ENCODE measurements at places on chromosomes 13 and 19.

DNA sequence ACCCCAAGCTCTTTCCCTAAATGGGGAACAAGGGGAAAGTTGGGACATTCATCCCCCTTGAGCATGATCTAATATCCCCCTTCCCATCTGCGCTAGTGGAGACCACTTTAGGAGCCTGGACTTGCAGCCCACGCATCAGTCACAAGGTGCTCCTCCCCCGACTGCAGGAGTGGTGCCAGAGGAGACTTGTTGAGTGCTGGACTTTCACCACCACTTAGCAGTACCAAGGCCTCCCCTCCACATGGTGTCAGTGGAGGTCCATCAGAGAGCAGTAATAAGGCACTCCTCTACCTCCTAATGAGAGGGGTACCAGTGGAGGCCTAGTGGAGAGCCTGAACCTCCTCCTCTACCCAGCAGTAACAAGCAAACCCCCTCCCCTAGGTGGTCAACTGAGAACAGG lies 22.5 kb downstream of the CAB39L start:
- DNase-seq: no peak

DNA sequence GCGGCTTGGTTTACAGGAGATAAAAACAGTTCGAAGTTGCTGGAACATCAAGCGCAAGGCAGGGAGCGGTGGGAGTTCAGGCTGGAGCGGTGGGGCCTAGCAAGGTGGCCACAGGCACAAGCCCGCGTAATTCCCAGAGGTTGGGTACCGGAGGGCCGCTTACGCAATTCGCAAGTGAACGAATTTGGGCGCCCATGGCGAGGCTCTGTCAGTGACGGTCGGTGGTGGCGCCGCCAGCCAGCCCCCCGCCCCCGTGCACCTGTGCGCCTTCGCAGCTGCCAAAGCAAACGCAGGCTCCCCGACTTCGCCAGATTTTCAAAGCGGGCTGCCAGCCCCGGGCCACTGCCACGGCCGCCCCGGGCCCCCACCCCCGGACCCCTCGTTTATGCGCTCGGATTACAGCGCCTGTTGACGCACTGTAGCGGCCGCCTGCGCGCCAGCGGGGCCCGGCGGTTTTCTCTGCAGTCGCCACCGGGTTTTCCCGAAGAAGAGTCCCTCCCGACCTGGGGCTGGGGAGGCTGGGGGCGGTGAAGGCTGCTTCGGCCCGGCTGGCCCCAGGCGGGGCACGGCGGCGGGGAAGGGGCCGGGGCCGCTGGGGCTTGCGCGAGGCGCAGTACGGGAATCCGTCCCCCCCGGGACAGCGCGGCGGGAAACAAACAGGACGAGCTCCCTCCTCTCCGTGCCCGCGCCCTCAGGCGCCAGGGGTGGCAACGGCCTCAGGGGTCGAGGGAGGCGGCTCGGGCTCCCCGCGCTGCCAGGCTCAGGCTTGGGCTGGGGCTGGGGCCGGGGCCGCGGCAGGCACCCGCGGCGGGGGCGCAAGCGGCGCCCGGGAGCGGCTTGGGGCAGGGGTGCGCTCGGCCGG lies 709 bp downstream of the N4BP2L1 start:
- no peak for DNase-seq

DNA sequence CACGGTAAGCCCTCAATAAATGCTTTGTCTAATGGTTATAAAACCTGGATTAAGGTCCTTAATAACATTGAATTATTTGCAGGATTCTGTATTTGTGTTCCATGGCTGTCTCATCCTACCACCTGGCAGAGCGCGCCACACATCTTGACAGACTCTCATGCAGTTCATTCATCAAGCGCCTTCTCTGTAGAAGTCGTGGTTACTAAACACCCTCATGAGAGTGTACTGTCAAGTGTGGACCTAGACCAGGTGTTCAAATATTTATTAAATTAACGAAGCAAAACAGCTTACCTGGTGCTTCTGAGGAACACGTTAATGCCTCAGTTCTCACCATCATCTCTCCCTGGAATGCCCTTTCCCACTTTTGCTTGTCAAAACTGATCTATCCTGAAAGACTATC lies 13.1 kb upstream of the FBXL3 start:
- DNase-seq: no peak

DNA sequence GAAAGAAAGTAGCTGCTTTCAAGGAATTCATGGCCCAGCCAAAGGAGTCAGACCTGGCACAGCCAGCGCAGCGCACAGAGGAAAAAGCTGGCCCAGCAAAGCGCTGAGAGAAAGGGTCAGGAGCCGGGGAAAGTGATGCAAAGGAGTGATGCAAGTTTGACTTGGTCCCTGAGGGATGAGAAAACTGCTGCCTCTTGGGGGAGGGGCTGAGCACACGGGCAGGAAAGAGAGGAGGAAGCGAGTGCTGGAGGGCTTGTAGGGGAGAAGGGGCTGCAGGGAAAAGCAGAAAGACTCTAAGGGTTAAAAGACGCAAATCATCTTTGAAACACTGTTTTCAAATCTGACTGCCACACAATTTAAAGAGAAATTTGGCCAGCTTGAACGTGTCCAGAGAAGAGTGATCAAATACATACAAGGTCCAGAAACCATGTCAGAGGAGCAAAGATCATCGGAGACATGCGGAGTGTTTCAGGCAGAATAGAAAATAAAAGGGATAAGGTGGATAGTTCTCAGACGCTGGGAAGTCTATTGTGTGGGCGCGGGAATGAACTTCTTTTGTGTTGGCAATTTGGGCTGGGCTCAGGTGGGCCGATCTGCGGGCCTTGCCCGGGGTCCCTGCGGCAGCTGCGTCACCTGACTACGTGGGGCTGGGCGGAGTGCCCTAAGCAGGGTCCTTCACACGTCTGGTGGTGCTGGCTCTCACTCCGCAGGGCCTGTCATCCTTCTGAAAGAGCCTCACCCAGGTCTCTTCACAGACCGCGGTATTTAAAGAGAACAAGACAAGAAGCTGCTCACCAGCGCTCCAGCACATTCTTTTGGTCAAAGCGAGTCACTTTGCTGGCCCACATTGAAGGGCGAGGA lies 18.1 kb downstream of the N4BP2L1 start:
- peak; percentile 84 for DNase-seq

GRCh38 chr19:32945260-32945659 lies 26.5 kb downstream of the CEP89 start:
- DNase-seq: no peak

DNA sequence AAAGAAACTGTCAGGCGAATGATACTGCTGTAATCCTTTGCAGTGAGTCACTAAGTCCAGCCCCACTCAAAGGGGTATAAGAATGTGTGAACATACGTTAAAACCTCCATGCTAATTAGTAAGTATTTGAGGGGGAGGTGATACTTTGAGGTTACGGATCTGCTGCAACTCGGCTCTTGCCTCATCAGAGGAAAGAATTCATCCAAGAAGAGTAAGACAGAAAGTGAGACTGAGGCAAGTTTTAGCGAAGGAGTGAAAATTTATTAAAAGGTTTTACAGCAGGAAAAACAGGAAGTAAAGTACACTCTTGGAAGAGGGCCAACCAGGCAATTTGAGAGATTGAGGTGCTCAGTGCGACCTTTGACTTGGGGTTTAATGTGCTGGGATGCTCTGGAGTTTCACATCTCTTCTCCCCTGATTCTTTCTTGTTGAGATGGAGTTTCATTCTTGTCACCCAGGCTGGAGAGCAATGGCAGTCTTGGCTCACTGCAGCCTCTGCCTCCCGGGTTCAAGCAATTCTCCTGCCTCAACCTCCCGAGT lies 9.8 kb downstream of the CLEC4M start:
- DNase-seq: peak; percentile 55

GRCh38 chr13:27493981-27494380 lies 43.6 kb upstream of the MTIF3 start:
- peak; percentile 90 for DNase-seq

- DNase-seq: no peak
Observed at GRCh38 chr19:33408538-33409434, 35.3 kb downstream of the CEBPG start.

DNA sequence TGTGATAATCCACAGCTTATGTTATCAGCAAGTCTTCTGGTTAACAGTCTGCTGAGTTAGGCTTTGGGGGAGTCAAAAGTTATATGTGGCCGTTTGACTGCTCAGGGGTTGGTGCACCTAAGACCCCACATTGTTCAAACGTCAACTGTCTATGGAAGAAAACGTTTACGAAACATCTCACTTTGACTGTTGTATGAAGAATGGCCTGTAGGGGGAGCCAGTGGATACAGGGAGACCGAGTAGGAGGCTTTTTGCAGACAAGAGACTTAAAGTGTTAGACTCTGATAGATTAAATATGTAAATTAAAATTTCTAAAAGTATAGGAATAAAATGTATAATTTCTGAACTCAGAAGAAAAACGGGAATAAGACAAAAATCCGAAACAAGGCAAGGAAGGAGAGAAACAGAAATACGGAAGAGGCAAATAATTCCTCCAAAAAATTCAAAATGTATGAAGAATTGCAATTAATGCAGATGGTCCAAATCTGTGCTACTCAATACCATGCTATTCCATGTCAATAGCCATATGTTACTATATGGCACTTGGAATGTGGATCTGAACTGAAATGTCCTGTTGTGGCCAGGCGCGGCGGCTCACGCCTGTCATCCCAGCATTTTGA lies 37.8 kb downstream of the TNFSF14 start:
- peak; percentile 67 for DNase-seq

- no peak for DNase-seq
Observed at GRCh38 chr13:38914070-38914469, 76.6 kb downstream of the STOML3 start.

GRCh38 chr19:6018786-6019185 lies 40.8 kb upstream of the RANBP3 start:
- DNase-seq: no peak

GRCh38 chr19:57016076-57016475 lies 103.7 kb upstream of the USP29 start:
- DNase-seq: no peak

DNA sequence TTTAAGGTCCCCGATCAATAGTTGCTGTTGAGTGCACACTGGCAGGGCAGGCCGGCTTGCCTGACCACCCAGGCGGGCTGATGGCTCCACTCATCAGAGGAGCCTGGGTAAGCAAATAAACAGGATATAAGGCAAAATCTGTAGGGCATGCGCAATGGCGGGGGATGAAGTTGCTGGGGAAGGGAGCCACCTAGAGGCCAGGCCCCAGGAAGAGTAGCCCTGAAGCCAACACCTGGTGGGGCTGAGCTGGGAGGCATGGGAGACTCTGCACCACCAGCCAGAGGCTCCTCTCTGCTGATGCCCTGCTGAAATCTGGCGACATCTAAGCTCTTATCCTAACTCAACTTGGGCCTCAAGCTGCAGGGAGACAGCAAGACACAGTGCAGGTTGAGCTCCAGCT lies 324.3 kb downstream of the ZNF536 start:
- DNase-seq: peak; percentile 15

DNA sequence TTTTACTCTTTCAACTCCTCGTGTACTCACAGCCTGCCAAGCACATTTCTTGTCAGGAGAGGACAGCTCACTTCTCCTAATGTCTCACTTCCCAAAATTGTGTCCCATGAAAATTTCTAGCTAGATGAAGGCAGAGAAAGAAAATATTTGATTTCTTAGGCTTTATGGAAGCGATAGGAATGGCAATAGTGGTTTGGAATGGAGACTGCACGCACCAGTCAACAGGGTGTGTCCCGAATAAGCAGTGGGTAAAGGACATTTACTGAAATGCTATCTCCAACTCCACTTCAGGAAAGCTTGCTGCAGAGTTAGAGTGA lies 321 bp upstream of the ZNF222 start:
- DNase-seq: no peak

DNA sequence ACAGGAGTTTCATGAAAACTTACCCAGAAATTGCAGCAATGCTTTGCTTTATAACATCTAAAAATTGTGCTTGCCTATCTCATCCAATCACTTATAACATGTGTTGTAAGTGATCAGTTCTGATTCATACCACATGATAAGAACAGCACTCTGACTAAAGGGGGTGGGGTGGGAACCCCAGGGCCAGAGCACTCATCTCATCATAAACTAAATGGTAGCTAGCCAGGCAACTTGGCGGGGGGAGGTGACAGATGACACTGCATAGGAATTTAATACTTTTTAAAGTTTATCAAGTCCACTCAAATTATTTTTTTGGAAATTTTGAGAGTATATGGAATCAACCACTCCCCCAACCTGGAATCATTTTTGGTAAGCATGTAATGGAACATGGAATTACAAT lies 42.1 kb downstream of the FOXO1 start:
- peak; percentile 4 for DNase-seq

- no peak for DNase-seq
Observed at GRCh38 chr19:32186542-32187330, 158.7 kb upstream of the ZNF507 start.

DNA sequence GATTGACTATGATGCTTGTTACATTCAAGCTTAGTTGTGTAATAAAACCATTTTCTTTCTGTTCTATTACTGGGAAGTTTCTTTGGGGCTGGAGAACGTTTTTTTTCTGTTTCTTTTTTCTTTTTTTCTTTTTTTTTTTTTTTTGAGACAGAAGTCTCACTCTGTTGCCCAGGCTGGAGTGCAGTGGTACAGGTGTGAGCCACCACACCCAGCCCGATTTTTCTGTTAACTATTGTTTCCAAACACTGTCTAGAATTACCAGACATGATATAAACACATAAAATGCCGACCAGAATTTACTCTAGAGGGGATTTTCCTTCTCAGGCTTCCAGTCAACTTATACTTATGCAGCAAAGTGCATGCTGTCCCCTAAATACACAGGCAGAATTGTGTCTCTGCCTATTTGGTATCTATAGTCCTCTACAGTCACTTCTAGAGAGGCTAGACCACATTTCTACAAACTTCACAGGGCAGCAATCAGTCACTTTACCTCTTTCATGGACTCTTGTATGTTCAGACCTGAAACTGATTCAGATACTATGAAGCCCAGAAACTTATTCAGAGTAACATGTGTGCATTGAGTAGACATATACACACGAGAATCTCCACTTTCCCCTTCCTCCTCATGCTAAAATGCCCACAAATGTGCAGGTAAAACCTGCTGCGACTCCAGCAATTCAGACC lies 121.2 kb downstream of the ZNF737 start:
- no peak for DNase-seq

DNA sequence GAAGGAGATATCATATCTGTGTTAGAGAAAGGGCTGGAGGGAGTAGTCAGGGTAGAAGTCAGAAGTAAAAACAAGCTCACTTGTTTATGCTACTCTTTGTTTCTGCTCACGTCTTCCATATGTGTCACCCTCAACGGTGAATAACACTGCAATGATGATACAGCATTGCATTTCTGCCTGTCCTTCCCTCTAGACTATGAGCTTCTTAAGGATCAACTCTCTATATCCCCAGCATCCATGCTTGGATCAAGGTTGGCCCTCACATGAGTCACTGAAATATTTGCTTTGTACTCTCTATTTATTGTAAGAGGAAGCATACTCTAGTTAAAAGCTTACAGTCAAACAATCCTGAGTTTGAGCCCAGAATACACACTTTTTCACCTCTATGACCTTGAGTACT lies 406.0 kb downstream of the RFC3 start:
- DNase-seq: no peak

DNA sequence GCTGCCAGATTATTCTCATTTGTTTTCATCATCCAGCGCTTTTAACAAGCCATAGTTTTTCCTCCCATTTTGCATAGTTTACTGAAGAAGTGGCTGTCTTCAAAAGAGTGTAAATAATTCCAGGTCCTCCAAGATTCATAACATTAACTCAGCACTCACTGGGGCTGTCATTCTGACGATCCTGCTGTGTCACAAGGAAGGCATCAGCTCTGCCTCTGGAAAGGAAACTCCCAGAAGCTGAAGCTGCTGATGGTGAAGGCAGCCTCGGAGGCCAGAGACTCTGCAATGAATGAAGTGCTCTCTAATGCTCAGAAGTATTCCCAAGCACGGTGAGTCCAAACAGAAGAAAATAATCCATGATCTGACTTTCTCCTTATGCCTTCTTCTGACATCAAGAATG lies 60.0 kb downstream of the FLT1 start:
- DNase-seq: peak; percentile 9

GRCh38 chr19:34229721-34230120 lies 24.6 kb upstream of the GARRE1 start:
- no peak for DNase-seq
